ENCODE measurements at places on chromosomes 13 and 19.

DNA sequence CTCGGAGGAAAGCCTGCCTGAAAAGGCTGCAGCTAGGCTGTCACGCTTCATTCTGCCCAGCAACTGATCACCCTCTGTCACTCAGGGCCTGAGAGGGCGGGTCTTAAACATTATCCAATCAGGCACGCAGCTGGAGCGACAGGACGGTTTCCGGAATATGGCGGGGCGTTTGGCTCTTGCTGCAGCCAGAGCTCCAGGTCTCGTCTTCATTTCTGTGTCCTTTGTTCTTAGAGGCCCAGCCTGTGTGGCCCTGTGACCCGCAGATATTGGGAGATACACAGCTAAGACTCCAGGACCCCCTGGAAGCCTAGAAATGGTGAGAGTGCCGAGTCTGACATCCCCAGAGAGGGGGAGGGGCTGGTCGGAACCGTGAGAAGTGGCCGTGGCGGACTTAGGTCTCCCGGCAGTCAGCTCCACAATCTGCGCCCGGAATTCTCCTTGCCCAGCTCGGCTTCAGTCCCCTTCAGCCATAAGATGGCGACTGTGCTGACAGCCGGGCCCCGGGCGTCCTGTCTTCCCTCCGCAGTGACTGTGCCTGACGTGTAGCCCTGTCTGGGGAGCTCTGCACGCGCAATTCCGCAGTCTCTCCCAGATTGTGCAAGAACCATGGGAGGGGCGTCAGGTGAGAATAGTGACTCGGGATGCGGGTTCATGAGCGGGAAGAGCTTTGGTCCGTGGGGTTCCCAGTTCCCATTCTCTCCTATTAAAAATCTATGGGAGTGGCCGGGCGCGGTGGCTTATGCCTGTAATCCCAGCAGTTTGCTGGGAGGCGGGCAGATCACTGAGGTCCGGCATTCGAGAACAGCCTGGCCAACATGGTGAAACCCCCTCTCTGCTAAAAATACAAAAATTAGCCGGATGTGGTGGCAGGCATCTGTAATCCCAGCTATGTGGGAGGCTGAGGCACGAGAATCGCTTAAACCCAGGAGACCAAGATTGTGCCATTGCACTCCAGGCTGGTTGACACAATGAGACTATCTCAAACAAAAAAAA, at the start of gene ZNF429:
Gene ZNF429 (plus strand): TSS at position 144 of the 993 bp plus-strand sequence. CDS start 170 bp downstream, at position 314.
- DNase-seq, result peak; percentile 88

- no peak for DNase-seq
Observed at GRCh38 chr13:98853771-98854221, 101.3 kb upstream of the SLC15A1 start.

DNA sequence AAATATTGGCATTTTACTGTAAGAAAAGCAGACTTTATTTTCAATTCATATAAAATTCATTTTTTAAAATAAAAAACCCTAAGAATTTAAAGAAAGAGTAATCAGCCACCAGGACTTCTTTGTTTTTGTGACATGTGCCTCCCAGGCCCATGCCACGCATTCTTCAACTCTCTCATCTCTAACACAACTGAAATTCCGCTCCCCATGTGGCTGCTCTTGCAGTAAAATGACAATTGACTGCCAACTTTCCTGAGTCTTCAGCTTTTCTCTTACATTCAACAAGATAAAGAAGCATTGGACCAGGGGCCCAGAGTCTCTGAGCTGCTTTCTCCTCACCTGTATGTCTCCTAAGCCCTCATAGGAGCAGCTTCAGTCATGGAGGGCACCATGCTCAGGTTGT, 372.1 kb downstream of the UQCRFS1 start:
- no peak for DNase-seq

DNA sequence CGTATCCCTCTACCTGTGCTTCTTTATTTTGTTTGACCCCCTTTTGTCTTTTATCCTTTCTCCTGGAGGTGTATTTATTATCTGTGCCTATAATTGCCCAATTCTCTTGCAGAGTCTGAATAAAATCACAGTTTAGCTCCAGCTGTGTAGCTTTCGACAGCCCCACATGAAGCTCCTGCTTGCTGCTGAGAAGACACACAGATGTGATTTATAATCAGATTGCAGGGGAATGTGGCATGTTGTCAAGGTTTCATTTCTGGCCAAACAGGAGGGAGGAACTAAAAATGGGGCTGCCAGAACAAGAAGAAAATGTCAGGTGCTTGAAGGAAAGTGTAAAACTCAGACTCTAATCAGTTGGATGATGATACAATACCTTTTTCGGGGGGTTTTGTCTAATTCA, 22.7 kb downstream of the CCNA1 start:
- DNase-seq, result no peak

DNA sequence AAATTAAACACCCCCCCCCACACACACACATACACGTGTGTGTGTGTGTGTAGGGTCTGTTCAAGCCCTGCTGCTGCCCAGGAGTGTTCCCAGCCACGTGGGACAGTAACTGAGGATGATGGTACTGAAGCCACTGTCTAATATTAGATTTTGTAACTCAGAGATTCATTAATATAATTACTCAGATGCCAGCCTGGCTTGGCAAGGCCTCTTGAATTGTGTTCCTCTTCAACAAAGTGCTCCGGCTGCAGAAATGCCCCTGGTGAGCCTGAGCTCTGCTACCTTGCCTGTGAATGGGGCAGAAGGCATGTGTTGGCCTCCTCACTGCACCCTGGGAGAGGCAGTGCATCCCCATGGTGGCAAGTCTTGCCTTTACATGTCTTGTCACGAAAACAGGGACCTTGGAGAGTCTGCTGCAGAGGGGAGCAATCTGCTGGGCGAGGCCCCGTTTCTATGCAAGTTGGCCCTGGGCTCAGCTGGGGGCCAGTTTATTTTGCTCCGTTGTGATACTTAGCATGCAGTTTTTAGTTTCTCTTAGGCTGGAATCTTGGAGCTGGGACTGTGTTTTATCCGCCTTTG, 44.0 kb downstream of the NFIX start:
- no peak for DNase-seq

DNA sequence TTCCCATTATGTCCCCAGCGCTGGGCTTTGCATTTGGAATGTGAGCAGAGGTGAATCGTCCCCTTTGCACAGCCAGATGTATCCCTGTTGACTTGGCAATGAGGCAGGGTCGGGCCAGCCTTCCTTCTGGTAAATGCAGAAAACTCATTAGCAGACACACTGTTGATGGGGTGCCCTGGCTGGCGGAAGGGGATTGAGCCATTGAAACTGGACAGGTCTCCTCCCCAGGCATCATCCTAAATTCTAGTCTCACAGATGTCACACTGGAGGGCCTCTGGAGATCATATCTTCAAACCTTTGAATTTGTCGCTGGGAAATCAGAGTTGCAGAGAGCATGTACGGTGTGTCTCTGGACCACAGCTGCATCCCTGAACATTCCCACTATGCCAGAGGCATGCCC, 219.5 kb upstream of the TSHZ3 start:
- no peak for DNase-seq

Measured in T-cell (primary cell).